ENCODE measurements at places on chromosomes 2 and 18. TPM values are rescaled to one million over a fixed set of nuclear protein-coding genes. Genes with fewer than 3 reads are reported as not detected.

ERFE gene
- 7.4 TPM for total RNA-seq

IGFBP5 gene
- 140 TPM for total RNA-seq

GRCh38 chr2:69836316-69836715 is 6.9 kb downstream of the GMCL1 start:
- H3K27me3 ChIP-seq: no peaks in the 10 kb centered on the region
- H3K36me3 ChIP-seq: no peaks in the 10 kb centered on the region
- no peak overlapping the region for H3K27ac ChIP-seq
- peaks cover 19% of the 10 kb centered on the region for H3K4me1 ChIP-seq
- H3K4me3 ChIP-seq: no peak overlapping the region
- no peak for DNase-seq

IL18R1 gene
- 3.6 TPM for total RNA-seq

ITGB6 gene
- 7.3 TPM for total RNA-seq

SCYGR1 gene
- not detected for total RNA-seq

- H3K4me3 ChIP-seq: peak overlapping the region; percentile 4
- H3K4me1 ChIP-seq: peaks cover 34% of the 10 kb centered on the region
- no peaks in the 10 kb centered on the region for H3K27me3 ChIP-seq
- peaks cover 4% of the 10 kb centered on the region for H3K36me3 ChIP-seq
These were observed 21.4 kb upstream of the MGAT5 start for GRCh38 chr2:134232461-134232860.

DYNAP gene
- not detected for total RNA-seq

- no peak overlapping the region for H3K27ac ChIP-seq
- no peak for DNase-seq
- peaks cover 6% of the 10 kb centered on the region for H3K27me3 ChIP-seq
- peaks cover 13% of the 10 kb centered on the region for H3K4me1 ChIP-seq
- H3K36me3 ChIP-seq: no peaks in the 10 kb centered on the region
These were observed 66.0 kb upstream of the HDAC4 start for GRCh38 chr2:239466755-239467271.

GRCh38 chr2:14558335-14558919 is 74.1 kb upstream of the LRATD1 start:
- DNase-seq: no peak
- H3K27me3 ChIP-seq: no peaks in the 10 kb centered on the region
- no peak overlapping the region for H3K4me3 ChIP-seq
- no peaks in the 10 kb centered on the region for H3K36me3 ChIP-seq
- peaks cover 12% of the 10 kb centered on the region for H3K4me1 ChIP-seq
- no peak overlapping the region for H3K27ac ChIP-seq

- peak; percentile 9 for DNase-seq
- no peak overlapping the region for H3K27ac ChIP-seq
- H3K27me3 ChIP-seq: no peaks in the 10 kb centered on the region
- H3K4me3 ChIP-seq: no peak overlapping the region
- H3K4me1 ChIP-seq: no peaks in the 10 kb centered on the region
These were observed 516.9 kb upstream of the DSEL start for GRCh38 chr18:68033466-68033865.

WNT10A gene
- 0.40 TPM for total RNA-seq

GRCh38 chr18:75418293-75419005 is 9.1 kb downstream of the SMIM21 start:
- no peak overlapping the region for H3K4me3 ChIP-seq
- no peaks in the 10 kb centered on the region for H3K4me1 ChIP-seq
- H3K36me3 ChIP-seq: no peaks in the 10 kb centered on the region
- no peak for DNase-seq
- no peak overlapping the region for H3K27ac ChIP-seq

GRCh38 chr2:38245114-38245641 is 131.9 kb downstream of the ATL2 start:
- H3K4me1 ChIP-seq: no peaks in the 10 kb centered on the region
- H3K4me3 ChIP-seq: no peak overlapping the region
- DNase-seq: peak; percentile 22
- no peaks in the 10 kb centered on the region for H3K27me3 ChIP-seq

DNA sequence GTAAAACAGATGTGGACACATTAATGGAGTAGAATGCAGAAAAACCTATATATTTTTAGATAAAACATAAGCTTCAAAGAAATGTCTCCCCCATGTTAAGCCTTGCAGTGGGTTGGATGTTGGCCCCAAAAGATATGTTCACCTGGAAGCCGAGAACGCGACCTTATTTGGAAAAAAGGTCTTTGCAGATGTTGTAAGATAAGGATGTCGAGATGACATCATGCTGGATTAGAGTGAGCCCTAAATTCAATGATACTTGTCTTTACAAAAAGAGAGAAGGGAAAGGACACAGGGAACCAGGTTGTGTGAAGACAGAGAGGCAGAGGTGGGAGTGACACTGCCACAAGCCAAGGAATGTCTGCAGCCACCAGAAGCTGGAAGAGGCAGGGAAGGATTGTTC is 3.1 kb upstream of the NCK2 start:
- DNase-seq: no peak
- no peaks in the 10 kb centered on the region for H3K36me3 ChIP-seq
- H3K4me3 ChIP-seq: no peak overlapping the region
- H3K27me3 ChIP-seq: no peaks in the 10 kb centered on the region

- peaks cover 45% of the 10 kb centered on the region for H3K4me1 ChIP-seq
- no peaks in the 10 kb centered on the region for H3K36me3 ChIP-seq
- peak overlapping the region; percentile 60 for H3K4me3 ChIP-seq
- H3K27ac ChIP-seq: peak overlapping the region; percentile 99
- DNase-seq: peak; percentile 35
These were observed 144.9 kb downstream of the TGIF1 start for GRCh38 chr18:3594760-3595368.

DNA sequence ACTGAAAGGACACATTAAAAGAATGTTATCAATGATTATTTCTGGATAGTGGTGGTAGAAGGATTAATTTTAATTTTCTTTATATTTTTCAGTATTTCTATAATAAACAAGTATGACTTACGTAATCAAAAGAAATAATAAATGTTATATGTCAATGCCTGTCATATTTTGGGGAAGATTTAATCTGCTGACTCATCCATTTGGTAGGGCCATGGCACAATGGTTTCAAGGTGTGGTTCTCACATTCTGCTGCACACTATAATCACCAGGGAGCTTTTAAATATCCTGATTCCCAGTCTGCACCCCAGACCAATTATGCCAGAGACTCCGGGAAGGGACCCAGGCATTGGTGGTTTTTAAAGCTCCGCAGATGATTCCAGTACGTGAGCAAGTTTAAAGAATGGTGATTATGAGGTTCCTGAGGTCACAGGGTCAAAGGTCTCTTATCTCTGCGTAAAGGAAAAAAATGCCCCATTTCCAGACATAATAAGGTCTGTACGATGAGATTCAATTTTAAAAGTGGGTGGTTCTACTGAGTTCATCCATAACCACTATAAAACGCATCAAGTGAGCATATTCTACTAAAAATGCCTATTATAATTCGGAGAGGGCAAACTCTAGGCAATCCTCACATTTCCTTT is 27.2 kb downstream of the WIPF1 start:
- no peak overlapping the region for H3K4me3 ChIP-seq
- DNase-seq: peak; percentile 13
- no peaks in the 10 kb centered on the region for H3K4me1 ChIP-seq
- H3K27me3 ChIP-seq: no peaks in the 10 kb centered on the region

GRCh38 chr2:227132986-227133385 is 31.0 kb downstream of the COL4A4 start:
- H3K27me3 ChIP-seq: no peaks in the 10 kb centered on the region
- H3K27ac ChIP-seq: no peak overlapping the region
- H3K36me3 ChIP-seq: no peaks in the 10 kb centered on the region
- no peaks in the 10 kb centered on the region for H3K4me1 ChIP-seq
- H3K4me3 ChIP-seq: no peak overlapping the region

GRCh38 chr18:58637946-58638345 is 9.1 kb upstream of the ALPK2 start:
- no peak overlapping the region for H3K27ac ChIP-seq
- no peaks in the 10 kb centered on the region for H3K27me3 ChIP-seq
- no peaks in the 10 kb centered on the region for H3K36me3 ChIP-seq
- DNase-seq: no peak

DNA sequence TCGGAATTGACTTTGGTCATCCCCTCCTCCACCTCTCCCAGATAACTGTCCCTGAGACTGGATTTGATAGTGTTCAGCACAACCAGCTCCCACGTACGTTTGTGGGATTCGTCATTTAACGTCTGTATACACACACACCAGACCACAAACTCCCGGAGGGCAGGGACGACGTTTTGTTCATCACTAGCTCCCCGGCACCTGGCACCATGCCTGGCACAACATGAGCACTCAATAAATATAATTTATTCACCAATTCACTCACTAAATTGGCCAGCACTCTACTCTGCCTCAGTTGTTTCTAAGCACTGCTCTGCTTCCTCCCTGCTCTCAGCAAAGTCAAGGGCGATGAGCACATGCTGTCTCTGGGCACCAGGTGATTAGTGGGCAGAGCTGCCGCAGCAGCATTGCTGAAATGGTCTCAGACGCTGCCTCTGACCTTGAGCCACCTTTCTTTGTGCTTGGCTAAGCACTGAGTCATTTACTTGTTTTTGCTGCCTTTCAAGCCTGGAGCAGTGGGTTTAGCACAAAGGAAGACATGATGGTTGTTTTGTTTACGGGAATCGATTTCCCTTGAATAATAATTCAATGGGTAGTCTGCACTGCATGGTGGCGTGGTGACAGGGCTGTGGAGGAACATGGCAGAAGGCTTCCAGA is 19.3 kb upstream of the LOXHD1 start:
- H3K36me3 ChIP-seq: no peaks in the 10 kb centered on the region
- peaks cover 12% of the 10 kb centered on the region for H3K4me1 ChIP-seq
- H3K27me3 ChIP-seq: no peaks in the 10 kb centered on the region
- peak; percentile 53 for DNase-seq
- H3K4me3 ChIP-seq: no peak overlapping the region
- H3K27ac ChIP-seq: peak overlapping the region; percentile 80

DNA sequence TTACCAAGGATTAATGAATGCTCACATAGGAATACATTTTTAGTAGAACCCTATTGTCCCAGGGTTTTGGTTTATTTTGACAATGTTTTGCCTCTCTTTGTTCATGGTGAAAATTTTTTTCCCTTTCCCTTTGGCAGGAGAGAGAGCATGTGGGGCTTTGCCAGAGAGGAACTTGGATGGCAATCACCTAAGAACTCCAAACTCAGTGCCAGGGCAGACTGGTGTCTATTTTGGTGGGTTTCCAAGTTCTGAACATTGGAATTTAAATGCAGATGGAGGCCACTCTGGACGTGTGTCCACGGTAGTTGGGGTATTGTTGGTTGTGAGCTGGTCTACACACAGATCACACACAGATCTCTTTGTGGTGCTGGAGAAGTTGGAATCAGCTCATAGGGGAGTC is 2091.1 kb upstream of the PIK3C3 start:
- DNase-seq: no peak
- H3K4me1 ChIP-seq: no peaks in the 10 kb centered on the region
- H3K27ac ChIP-seq: no peak overlapping the region
- H3K4me3 ChIP-seq: no peak overlapping the region
- H3K36me3 ChIP-seq: no peaks in the 10 kb centered on the region

DNA sequence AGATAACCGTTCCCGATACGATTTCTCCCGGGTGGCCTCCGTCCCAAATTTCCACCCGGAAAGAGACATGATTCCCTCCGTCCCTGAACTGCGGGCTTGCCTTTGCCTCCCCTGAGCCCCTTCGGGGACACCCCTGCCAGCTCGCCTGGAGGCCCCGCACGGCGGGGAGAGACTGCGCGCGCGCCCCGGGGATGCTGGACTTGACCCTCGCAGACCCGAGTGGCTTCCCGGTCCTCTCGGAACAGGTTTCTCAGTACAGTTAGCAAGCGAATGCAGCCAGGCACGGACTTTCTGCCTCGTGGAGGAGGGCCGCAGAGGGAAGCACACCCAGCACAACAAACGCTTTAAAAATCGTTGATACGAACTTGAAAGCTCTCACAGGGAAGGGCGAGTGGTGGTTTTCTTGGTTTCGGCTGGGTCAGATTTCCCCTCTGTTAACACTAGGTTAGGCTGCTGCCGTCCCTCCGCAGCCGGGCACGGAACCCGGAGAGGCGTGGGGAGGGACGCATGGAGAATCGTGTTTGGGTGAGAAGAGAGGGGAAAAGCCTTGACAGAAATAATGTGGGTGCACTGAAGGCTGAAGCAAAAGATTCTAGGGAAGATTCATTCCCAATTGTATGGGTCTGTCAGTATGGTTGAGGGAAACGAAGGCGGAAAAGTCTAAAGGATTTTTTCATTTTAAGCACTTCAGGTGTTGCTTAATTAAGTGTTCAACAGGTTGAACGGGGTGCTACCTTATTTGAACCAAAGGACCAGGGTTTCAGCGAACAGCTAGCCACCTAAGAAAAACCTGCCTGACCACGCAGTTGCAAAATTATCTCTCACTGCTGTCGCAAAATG is 916 bp downstream of the TNFRSF11A start:
- no peaks in the 10 kb centered on the region for H3K36me3 ChIP-seq
- H3K27me3 ChIP-seq: no peaks in the 10 kb centered on the region
- peak overlapping the region; percentile 29 for H3K27ac ChIP-seq
- peaks cover 42% of the 10 kb centered on the region for H3K4me1 ChIP-seq
- H3K4me3 ChIP-seq: peak overlapping the region; percentile 98

- no peak for DNase-seq
- H3K36me3 ChIP-seq: peaks cover 8% of the 10 kb centered on the region
- no peak overlapping the region for H3K27ac ChIP-seq
- H3K4me3 ChIP-seq: no peak overlapping the region
These were observed 168.2 kb downstream of the PKP4 start for GRCh38 chr2:158624961-158625360.

DNA sequence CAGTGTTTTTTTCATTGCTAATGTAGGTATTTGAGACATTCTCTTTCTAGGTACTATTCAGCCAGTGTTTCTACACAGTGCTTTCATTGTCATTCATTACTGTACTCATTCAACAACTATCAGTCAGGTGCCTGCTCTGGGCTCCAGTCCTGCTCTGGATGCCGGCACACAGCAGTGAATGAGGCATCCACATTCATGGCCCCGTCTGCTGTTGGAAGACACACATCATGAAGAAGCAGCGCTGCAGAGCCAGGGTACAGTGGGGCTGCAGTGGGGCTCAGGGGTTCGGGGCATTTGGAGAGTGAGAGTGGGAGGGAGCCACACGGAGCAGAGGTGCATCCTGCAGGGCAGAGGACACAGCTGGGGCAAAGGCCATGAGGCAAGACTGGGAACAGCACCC is 737.2 kb upstream of the RAB6C start:
- no peak overlapping the region for H3K27ac ChIP-seq
- H3K36me3 ChIP-seq: no peaks in the 10 kb centered on the region
- H3K27me3 ChIP-seq: no peaks in the 10 kb centered on the region
- no peaks in the 10 kb centered on the region for H3K4me1 ChIP-seq

GRCh38 chr2:136381722-136382633 is 264.0 kb upstream of the CXCR4 start:
- no peak overlapping the region for H3K4me3 ChIP-seq
- H3K27me3 ChIP-seq: peaks cover 3% of the 10 kb centered on the region
- no peak overlapping the region for H3K27ac ChIP-seq
- no peak for DNase-seq

All from PC-3 (cell line).